ENCODE measurements at places on chromosomes 7 and 10. TPM values are rescaled to one million over a fixed set of nuclear protein-coding genes. Genes with fewer than 3 reads are reported as not detected.

GRCh38 chr7:67341153-67341768 is 344.6 kb downstream of the TYW1 start:
- no peak for DNase-seq

NPC1L1 gene
- polyA plus RNA-seq = 3.5 TPM

DNA sequence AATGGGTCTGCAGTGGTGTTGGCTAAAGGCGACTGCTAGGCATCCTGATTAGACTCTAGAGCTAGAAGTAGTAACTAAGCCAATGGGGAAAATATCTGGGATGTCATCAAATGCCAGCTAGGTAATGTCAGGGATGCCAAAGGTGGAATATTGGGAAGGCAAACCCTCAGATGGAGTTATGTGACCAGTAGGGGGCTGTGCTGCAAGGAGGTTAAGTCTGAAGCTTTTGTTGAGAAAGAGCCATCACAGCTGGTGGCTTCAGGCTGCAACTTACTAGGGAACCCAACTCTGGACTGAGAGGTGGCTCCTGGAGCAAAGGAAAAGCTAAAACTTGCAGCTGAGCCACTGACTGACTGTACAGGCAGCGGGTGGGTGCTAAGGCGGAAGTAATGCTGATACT is 576.9 kb upstream of the GHITM start:
- no peak for DNase-seq

DNA sequence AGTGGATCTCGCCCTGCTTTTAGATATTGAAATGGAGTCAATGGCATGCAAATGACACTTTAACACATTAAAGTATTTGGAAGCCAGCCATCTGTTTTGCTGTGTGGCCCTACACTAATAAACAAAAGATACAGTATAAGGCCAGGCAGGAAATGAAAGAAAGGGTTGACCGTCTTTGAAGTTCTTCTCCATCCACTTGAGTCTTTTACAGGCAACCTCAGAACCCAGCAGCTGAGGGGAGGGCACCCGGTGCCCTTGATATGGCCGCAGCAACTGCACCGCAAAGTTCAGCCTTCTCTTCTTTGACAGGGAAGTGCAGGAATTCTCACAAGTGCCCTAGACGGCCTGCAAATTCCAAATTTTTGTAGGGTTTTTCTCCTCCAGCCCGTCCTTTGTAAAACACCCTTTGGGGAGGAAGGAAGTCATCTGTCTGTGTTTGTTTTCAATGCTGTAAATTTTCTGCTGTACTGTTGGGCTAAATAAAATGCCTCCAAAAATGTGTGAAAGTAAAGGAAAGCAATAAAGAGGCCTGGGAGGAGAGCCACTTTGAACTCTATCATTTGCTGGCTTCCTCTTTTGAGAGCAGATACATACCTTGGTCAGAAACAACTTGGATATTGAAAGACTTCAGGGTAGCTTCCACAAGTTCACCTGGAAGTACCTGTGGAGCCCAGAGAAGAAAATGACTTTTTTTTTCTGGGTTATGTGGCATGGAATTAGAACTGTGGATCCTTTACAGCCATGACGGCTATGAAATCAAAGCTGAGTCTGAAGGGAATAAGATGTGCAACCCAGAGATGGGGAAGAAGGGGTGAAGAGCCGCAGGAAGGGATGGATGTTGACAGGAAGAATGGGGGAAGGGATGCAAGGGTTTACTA is 3.6 kb downstream of the HOXA1 start:
- DNase-seq = no peak

DNA sequence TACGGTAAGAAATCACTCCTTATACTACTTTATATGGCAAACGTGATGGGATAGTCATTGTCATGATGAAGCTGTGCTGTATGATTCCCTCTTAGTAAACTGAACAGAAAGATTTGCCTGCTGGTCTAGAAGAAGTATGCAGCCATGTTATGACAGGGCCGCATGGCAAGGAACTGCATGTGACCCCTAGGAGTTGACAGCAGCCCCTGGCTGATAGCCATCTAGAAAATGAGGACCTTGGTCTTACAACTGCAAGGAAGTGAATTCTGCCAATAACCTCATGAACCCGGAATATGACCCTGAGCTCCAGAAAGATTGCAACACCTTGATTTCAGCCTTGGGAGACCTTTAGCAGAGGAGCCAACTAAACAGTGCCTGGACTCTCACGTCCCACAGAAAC is 193.3 kb downstream of the SEMA3E start:
- DNase-seq = no peak

FAM131B gene
- polyA plus RNA-seq = 2.4 TPM

- DNase-seq = no peak
These were observed 580 bp downstream of the ZNF775 start for GRCh38 chr7:150379441-150380379.

GRCh38 chr7:68888971-68889385 is 709.3 kb upstream of the AUTS2 start:
- no peak for DNase-seq

GRID1 gene
- 1.4 TPM for polyA plus RNA-seq

DNA sequence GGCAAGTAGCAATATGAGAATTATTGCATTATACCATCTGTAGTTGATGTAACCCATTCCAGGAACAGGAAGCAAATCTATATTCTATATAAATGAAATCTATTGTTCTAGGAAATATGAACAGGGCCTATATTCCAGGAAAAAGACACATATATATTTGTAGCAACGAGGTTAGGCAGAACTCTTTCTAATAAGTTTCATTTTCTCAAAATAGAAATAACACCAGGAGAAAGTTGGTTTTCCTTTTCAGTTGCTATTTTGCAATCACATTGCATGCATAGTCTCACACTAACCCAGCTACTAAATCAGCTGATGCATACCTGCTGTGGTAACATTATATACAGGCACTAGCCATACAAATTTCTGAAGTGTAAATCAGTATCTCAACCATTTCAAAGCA is 6.2 kb upstream of the IFIT2 start:
- DNase-seq = no peak

DNA sequence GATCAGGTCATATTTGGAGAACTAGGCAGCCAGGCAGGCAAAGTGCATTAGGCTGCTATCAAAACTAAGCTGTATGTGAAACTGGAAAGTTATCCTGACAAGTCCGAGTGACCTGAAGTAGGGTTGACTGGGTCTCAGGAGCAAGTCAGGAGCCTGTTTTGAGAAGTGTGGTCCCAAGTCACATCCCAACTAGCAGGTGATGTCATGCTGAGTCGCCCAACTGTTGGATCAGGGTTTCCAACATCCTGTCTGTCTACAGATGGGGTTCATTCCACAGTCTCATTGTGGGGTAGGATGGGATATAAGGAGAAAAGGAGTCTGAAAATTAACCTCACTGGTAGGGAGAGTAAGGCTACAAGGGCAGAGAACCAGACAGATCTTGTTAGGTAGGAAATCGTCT is 27.0 kb downstream of the SLC26A4 start:
- no peak for DNase-seq

- no peak for DNase-seq
These were observed 16.1 kb downstream of the BUD23 start for GRCh38 chr7:73699370-73700068.

PRKRIP1 gene
- polyA plus RNA-seq = 44.0 TPM

MDFIC gene
- 31.4 TPM for polyA plus RNA-seq

- no peak for DNase-seq
These were observed 77.2 kb downstream of the CFAP46 start for GRCh38 chr10:132865171-132865631.

DNA sequence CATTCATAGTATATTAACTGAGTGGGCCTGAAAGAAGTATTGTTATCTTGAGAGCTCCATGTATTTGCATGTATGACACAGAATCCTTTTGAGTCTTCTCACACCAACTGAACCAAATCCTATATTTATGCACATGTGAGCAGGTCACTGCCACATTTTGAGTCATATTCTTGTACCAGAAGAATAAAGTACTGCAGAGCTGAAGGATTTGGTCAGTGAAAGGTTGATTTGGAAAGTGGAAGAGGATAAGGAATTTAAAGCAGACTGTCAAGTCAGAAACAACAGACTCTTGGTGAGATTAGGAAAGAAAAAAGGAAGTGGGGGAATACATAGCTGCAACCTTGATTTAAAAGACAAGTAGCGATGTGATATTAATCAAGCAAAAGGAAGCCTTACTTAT is 121.8 kb downstream of the ARID5B start:
- DNase-seq = no peak

GRCh38 chr10:23656735-23657134 is 217.9 kb downstream of the OTUD1 start:
- no peak for DNase-seq

- no peak for DNase-seq
These were observed 17.6 kb downstream of the HTRA1 start for GRCh38 chr10:122478971-122479370.

TAS2R16 gene
- not detected for polyA plus RNA-seq

GRCh38 chr10:31215052-31215451 is 104.0 kb upstream of the ZEB1 start:
- no peak for DNase-seq

- no peak for DNase-seq
These were observed 290.9 kb downstream of the PTPRN2 start for GRCh38 chr7:158296798-158297104.

PNLIPRP3 gene
- polyA plus RNA-seq = not detected

SEMA4G gene
- 40.1 TPM for polyA plus RNA-seq

DNA sequence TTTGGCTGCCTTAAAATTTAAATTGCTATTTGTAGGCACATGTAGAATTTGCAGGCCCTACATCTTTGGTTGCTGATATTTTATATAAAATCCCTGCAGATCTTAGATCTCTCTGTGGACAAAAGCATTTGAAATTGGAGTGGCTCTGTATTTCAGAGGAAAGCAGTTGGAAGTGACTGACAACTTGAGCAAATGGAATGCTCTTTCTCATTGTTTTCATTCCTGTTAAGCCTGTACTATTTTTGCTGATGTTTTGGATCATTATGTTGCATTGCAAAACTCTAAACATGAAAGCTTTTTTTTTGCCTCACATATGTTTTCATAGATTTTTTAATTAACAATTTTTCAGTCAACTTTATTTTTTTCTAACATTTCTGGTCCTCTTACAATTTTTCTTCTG is 251.2 kb upstream of the MDFIC start:
- no peak for DNase-seq

DNA sequence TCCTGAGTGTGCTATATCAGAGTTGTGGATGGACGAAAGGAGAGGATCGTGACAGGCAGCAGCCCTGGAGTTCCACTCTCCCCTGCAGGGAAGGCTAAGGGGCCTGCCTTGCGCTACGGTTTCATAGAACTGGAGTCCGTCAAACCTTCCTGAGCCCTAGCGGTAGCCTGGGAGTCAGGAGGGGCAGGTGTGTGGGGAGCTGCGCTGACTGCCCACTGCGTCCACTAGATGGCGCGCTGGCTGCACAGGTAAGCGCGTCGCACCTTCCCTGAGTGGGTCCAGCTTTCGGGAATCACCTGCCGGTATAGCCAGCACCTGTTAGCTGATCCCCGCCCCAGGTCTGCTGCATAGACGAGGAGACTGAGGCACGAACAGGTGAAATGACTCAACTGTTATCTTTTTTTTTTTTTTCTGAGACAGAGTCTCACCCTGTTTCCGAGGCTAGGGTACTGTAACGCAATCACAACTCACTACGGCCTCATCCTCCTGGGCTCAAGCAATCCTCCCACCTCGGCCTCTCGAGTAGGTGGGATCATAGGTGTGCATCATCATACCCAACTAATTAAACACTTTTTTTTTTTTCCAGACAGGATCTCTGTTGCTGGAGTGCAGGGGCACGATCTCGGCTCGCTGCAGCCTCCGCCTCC is 20.2 kb upstream of the BAIAP2L1 start:
- DNase-seq = no peak

DNA sequence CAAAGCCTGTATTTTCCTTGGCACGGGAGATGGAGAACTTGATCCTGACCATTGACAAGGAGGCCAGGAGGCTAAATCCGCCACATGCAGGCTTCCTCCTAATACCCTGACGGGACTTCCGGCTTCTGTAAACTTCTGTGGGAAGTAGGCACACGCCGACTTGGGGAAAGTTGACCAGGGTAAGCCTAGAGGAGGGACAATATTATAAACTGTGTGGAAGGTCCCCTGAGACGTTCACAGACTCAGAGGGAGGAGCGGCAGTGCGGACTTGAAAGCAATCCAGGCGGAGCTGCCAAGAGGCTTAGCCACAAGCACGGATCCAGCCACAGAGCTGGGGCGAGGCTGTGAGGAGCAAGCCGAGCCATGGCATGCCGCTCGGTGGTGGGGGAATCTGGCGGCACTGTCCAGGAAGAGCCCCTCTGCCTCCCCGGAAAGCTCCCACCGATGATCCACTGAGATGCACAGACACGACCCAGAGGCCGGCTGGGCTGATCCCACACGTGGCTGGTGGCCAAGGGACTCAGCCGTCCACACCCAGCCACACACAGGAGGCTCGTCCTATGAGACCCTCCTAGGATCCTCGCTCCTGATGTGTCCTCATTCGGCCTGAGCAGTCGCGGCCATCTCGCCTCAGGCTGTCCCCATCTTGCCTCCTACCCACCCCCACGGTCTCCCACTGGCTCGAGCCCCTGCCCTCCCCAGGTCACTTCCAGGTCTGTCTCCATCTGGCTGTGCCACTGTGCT is 40.0 kb upstream of the INSIG1 start:
- no peak for DNase-seq

DNA sequence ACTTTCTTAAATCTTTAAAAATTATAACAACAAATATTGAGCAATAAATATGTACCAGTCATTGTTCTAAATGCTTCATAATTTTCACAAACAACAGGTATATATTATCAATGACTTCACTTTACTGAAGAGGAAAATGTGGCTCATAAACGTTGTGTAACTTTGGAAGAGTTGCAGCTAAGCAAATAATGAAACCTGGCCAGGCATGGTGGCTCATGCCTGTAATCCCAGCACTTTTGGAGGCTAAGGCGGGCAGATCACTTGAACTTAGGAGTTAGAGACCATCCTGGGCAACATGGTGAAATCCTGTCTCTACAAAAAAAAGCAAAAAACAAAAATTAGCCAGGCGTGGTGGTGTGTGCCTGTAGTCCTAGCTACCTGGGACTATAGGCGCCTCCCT is 71.9 kb upstream of the AMPH start:
- DNase-seq = no peak

HOXA9 gene
- 113 TPM for polyA plus RNA-seq

DNA sequence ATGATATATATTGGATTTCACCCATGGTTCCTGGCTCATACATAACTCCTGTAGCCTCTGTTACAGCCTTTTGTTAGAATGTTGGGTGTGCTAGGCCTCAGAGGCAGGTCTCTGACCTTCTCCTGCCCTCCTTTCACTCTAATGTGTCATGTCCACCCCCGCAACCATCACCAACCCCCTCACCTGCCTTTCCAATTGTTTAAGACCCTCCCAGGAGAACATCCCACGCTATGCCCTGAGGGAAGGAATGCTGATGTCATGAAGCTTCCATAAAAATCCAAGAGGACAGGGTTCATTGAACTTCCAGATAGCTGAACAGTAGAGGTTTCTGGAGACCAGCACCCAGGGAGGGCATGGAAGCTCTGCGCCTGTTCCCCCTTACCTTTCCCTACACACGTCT is 30.8 kb upstream of the C10orf67 start:
- DNase-seq = no peak

- no peak for DNase-seq
These were observed 234.7 kb upstream of the TCERG1L start for GRCh38 chr10:131546086-131546810.

All from left renal cortex interstitium (tissue), 4 donors.